NCI-H2081 (cell line): ENCODE measurements at places on chromosomes 4 and X.

GRCh38 chrX:132463411-132463810 is 25.4 kb downstream of the MBNL3 start:
- DNase-seq, result no peak

DNA sequence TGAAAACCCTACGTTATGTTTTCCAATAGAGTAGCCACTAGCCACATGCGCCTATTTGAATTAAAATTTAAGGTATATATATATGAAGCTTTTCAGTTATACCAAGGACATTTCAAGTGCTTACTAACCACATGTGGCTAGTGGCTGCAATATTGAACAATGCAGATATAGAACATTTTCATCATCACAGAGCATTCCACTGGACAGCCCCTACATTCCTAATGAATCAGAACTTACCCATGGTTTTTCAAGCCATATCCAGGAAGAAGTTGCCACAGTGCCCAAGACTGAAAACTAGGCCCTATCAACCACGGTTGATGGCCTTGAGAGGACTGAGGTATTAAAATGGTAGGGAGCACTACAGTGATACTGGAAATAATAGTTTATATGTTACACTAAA is 29.7 kb downstream of the NEK1 start:
- no peak for DNase-seq

- DNase-seq, result peak; percentile 86
These were observed 303.5 kb upstream of the HS3ST1 start for GRCh38 chr4:11732155-11732554.

DNA sequence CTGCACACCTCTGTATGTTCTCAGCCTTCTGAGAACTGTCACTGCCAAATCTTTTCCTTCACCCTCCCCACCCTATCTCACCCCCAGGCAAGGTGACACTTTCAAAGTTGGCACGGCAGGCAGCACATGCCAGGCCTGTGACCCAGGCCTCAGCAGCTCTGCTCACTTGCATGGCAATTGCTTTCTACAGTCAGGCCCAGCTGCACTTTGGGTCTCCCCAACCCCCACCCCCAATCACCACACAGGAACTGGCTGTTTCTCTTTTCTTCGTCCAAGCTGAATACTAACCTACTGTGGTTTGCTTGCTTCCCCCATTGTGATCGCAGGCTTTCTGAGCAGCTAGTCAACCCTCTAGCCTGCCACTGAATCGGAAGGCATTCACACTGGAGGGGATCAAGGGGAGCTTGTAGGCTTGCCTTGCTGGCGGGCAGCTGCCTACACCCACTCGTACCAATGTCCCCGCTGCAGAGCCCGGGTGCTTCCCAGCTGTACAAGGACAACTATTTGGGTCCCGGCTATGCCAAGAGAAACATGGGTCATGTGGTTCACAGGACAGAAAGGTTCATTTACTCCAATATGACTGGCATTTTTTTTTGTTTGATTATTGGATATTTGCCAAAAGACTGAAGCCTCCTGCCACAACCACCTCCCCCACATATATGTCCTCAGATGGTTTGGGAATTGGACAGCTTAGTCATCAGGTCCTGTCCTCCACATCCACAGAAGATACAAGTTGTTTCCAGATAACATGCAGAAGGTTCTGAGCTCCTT is 28.1 kb downstream of the SLC25A43 start:
- no peak for DNase-seq

- no peak for DNase-seq
These were observed 69.0 kb upstream of the SPANXN1 start for GRCh38 chrX:145178268-145178667.

DNA sequence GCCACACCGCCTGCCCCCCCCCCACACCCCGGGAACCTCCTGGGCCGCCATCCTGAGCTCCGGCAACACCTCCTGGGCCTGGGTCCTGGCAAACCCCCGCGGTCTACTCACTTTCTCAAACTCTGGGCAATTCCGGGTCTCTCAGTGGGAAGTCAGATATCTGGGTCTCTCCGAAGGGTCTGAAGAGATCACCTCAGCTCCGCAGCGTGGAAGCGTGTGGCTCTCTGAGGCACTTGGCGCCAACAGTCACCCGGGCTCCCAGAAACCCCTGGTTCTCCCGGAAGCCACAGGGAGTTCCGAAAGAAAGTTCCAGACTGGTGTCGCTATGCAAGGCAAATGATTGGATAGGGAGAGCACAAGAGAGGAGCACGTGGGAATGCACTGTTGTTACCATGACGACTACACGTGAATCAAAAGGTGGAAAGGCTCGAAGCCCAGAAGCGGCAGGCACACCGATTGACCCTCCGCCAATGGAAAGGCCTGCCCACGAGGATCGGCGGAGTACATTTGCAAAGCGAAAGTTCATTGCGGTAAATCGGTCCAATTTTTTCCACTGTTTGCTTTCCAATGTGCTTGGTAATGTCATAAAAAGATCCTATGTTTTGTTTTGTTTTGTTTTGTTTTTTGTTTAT is at the start of gene PNMA6E:
TSS of gene PNMA6E (minus strand) at position 218 of the 632 bp plus-strand sequence. CDS start 2,501 bp downstream, outside the sequence.
- no peak for DNase-seq

GRCh38 chr4:152501846-152502536 is 33.9 kb downstream of the FBXW7 start:
- no peak for DNase-seq

DNA sequence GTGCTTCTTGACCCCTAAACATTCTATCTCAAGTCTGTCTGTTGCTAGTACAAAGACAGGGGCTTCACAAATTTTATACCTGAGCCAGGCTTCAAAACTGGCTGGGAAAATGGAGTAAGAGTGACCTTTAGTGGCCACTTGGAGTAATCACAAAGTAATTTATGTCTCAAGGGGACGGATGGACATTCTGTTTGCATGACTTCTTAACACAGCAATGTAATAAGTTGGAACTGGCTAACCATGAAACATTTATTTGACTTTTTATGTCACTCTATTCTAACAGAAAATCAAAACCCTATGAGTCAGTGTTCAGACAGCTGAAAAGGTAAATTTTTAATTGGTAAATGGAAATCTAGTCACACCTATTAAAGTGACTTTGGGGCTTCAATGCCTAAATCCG is 600.6 kb downstream of the ANKRD50 start:
- peak; percentile 68 for DNase-seq
